Esophagus squamous epithelium (tissue), 5 donors: ENCODE measurements at places on chromosomes 1 and 21. TPM values are rescaled to one million over a fixed set of nuclear protein-coding genes. Genes with fewer than 3 reads are reported as not detected.

- H3K27ac ChIP-seq = no peak overlapping the region
- no peaks in the 10 kb centered on the region for H3K36me3 ChIP-seq
- no peak for DNase-seq
- H3K4me1 ChIP-seq = no peaks in the 10 kb centered on the region
Measured at GRCh38 chr1:165467706-165468105, 22.8 kb upstream of the RXRG start.

- H3K4me1 ChIP-seq = peaks cover 16% of the 10 kb centered on the region
- no peaks in the 10 kb centered on the region for H3K27me3 ChIP-seq
- no peaks in the 10 kb centered on the region for H3K36me3 ChIP-seq
- no peak for DNase-seq
- H3K27ac ChIP-seq = no peak overlapping the region
Measured at GRCh38 chr1:244920911-244921761, 56.8 kb upstream of the HNRNPU start.

Gene LCE3D
- total RNA-seq = not detected

Gene LIN28A
- total RNA-seq = not detected

- H3K36me3 ChIP-seq = no peaks in the 10 kb centered on the region
- DNase-seq = no peak
- H3K4me3 ChIP-seq = no peak overlapping the region
- H3K4me1 ChIP-seq = peaks cover 13% of the 10 kb centered on the region
Measured at GRCh38 chr1:1955621-1956094, 36.6 kb upstream of the TMEM52 start.

Gene AADACL3
- total RNA-seq = not detected

Gene NOS1AP
- 2.5 TPM for total RNA-seq

DNA sequence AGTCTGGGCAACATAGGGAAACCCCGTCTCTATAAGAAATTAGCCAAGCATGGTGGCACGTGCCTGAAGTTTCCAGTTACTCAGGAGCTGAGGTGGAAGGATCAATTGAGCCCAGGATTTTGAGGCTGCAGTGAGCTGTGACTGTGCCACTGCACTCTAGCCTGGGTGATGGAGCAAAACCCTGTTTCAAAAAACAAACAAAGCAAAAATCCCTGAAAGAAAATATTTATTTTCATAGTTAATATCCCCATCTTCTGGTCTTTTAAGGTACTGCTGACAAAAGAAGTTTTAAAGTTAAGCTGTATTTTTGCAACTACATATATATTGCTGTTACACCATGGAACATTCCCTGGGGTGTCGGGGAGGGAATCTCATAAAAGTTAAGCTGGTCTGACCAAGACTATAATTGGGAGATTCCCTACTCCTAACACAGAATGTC, 26.0 kb downstream of the VAMP4 start:
- H3K4me1 ChIP-seq = no peaks in the 10 kb centered on the region
- no peaks in the 10 kb centered on the region for H3K27me3 ChIP-seq
- H3K4me3 ChIP-seq = no peak overlapping the region
- no peak for DNase-seq
- no peaks in the 10 kb centered on the region for H3K36me3 ChIP-seq
